Fibroblast of skin of scalp (primary cell): ENCODE measurements at places on chromosomes 3 and 15.
A peak's percentile ranks its signal among the peaks of the same experiment; 100 is the strongest.

DNA sequence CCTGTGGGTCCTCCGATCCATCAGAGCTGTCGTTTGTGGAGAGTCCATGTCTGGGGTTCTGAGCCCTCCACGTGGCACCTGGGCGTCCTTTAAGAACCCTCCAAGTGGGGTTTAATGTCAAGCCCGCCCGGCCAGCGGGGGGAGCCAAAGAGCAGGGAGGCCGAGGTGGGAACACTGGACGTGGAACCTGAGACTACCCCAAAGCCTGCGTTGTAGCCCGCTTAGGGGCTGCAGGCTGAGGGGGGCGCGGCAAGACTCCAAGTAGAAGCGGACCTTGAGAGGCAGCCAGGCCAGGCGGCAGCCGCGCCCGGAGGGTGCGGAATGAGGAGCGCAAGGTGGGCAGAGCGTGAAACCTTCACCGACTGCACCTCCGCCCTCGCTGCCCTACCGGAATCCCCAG, 126.2 kb upstream of the ATP10A start:
- no peak for DNase-seq

- peak; percentile 55 for DNase-seq
These were observed 354.4 kb downstream of the TUSC7 start for GRCh38 chr3:117063930-117064329.

DNA sequence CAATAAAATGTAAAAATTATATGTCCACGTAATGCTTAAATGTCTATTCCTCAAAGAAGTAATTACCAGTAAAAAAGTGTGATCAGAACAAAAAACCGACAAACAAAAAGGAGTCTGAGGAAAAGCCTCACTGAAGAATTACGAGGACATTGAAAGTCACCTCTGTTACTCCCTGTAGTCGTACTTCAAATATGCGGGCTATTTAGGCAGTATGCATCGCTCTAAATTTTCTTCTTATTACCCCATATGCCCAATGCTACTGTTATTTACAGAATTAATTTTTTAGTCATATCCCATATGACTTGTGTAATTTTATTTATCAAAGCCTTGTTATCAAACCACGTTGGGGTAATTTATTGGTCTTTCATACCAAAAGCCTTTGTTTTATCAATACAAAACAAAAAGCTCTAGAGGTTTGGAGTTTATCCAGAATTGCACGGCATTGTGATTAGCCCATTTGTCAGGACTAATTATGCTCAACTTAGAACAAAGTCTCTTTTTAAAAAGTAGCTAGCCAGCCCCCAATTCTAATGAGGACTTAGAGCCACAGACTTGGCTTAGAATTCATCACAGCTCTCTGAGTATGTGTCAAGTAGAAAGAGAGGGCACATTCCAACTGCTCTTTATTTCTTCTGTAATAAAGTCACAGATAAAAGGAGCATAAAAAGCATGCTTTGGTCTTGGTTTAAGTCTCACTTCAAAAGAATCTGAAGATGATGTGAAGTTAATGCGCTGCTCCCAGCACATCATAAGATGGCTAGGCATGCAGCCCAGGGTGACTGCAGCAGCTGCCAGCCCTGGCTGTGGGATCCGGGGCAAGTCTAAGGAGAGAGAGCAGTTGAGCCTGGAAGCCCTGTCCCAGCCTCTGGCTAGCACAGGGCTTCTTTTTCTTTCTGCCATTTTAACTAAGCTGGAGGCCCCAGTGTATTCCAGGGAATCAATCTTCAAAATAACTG, 521.0 kb downstream of the GABRG3 start:
- peak; percentile 43 for DNase-seq

- no peak for DNase-seq
These were observed 287.6 kb downstream of the EPHB1 start for GRCh38 chr3:135082706-135083105.

GRCh38 chr3:99776516-99777209, 41.0 kb upstream of the CMSS1 start:
- DNase-seq: peak; percentile 40

DNA sequence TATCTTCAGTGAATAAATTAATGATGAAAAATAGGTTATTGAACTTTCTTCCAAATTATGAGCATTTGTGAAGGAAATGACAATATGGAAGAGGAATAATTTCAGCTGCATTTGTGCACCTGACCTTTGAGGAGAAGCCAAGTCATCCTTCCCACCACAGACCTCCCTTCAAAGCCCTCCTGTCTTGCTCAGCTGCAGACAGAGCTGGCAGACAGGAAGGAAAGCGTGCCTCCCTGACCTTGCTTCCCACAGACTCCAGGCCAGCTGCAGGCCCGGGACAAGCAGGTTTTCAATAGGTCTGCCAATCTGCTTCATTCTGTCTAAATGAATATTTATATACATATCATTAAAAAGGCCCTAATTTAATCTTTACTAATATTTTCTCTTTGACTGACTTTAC, 152.9 kb upstream of the RBMS3 start:
- DNase-seq: no peak

DNA sequence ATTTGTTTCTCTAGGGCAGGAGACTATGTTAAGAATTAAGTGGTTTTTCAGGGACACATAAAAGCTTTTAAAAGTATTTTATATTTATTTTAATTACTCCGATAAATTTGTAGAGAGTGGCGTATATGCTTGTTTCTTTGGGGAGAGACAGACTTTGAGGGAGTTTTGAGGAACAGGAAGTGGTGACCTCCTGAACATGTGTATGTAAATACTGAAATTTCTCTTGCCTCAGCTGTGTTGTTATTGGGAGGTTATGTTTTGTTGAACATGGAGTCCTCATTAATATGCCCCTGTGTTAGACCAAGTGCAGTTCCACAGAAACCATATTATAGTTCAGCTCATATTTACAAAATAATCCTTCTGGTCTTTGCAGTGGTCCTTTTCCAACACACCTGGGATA, 41.8 kb upstream of the UTS2B start:
- no peak for DNase-seq

DNA sequence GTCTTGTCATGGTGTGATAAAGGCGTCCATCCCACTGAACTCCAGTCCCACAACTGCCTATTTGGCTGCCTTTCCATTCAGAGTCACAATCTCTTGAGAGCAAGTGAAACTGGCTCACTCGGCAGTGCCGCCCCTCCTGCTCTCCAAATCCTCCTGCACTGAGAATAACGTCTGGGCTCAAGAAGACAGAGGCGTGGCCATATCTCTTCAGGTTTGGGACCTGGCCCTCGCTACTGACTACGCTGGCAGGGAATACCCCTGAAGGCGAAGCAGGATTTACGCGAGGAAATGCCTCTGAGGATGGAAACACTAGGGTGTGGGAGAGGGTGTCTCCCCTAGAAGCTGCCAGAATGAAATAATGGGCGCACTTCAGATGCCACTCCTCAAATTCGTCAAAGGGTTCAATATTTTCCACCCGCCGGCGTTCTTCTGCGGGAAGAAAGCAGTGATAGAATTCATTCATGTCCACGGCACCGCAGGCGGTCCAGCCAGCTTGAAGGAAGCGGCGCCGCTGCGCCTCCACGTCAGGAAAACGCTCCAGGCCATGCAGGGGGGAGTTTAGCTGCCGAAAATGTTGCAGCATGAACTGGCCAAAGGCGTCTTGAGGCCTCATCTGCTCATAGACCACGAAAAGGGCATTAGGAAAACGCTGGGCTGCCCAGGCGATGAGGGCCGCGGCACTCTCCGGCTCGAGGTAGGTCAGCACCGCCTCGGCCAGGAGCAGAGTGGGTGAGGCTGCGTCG, 985 bp downstream of the LCMT2 start:
- peak; percentile 47 for DNase-seq

DNA sequence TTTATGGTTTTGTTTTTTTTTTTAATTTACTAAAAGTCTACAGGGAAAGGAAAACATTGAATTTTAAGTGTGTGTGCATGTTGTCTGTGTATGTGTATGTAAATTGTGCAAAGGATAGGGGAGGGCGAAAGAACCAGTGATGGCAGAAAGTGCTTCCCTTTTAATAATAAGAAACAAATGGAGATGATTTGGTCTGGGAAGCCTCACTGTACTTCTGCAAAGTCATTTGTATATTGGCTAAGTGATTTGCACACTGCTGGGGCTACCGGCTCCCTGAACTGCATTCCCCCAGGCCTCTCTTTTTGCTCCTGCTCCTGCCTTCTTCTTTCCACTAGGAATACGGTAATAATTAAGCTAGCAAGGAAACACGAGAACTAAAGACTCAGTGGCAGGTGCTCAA, 101.2 kb downstream of the CD47 start:
- no peak for DNase-seq

GRCh38 chr3:123406598-123406997, 42.3 kb downstream of the ADCY5 start:
- no peak for DNase-seq

DNA sequence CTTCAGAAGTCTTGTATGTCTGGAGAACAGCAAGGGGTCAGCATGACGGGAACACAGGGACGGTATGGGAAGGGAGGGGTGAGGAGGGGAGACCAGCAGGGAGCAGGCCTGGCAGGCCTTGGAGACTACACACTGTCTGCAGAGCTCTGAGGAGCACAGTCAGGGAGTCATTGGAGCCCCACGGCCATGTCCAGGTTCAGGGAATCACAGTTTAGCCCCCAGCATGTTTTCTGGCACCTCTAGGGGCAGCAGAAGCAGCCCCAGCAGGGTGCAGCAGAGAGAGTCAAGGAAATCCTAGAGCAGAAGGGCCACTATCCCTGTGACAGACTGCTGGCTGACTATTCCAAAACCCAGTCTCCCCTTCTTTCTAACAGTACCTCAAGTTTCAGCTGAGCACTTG, 3.2 kb downstream of the LAMP3 start:
- no peak for DNase-seq

DNA sequence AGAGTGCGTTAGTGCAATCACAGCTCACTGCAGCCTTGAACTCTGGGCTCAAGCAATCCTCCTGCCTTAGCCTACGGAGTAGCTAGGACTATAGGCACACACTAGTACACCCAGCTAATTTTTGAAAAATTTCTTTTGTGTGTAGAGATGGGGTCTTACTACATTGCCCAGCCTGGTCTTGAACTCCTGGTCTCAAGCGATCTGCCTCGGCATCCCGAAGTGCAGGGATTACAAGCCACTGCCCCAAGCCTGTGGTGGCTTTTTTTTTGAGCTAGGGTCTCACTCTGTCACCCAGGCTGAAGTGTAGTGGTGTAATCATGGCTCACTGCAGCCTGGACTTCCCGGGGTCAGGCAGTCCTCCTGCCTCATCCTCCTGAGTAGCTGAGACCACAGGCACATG, 17.1 kb downstream of the PCCB start:
- DNase-seq: no peak

GRCh38 chr15:85941186-85941855, 138.3 kb upstream of the AGBL1 start:
- DNase-seq: peak; percentile 11

- DNase-seq: peak; percentile 42
These were observed 7.1 kb downstream of the TJP1 start for GRCh38 chr15:29815000-29815710.

GRCh38 chr3:73433687-73434086, 191.1 kb downstream of the PDZRN3 start:
- peak; percentile 44 for DNase-seq
